CD4-positive, alpha-beta T cell treated with Interleukin-1 beta for 1 hour (primary cell): ENCODE measurements at places on chromosomes 6 and 20.

GRCh38 chr6:128520436-128521281 lies at the start of gene PTPRK:
Gene PTPRK, minus strand, starts transcription at chr6:128520599. Its CDS starts 241 bp downstream, at chr6:128520358.
- DNase-seq, result peak; percentile 80

GRCh38 chr6:126904176-126904575 lies 214.3 kb upstream of the RSPO3 start:
- no peak for DNase-seq

- no peak for DNase-seq
Observed at GRCh38 chr6:129273161-129273560, 390.2 kb downstream of the LAMA2 start.

DNA sequence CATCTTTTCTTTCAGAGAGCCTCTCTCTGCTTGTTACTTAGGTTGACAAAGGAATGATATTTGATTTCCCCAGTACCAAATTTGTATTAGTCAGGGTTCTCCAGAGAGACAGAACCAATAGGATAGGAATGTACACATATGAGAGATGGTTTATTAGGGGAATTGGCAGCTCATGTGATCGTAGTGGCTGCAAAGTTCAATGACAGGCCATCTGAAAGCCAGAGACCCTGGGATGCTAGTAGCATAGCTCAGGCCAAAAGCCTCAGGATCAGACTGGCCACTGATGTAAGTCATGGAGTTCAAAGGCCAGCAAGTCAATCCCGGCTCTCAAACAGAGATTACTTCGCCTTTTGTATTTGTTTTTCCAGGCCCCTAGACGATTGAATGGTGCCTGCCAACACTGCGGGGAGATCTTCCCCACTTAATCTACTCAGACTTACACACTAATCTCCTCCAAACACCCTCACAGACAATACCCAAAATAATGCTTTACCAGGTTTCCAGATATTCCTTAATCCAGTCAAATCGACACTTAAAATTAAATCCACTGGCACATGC lies 215.5 kb downstream of the ALDH8A1 start:
- DNase-seq, result no peak

GRCh38 chr6:1436334-1437306 lies 47.2 kb downstream of the FOXF2 start:
- no peak for DNase-seq

DNA sequence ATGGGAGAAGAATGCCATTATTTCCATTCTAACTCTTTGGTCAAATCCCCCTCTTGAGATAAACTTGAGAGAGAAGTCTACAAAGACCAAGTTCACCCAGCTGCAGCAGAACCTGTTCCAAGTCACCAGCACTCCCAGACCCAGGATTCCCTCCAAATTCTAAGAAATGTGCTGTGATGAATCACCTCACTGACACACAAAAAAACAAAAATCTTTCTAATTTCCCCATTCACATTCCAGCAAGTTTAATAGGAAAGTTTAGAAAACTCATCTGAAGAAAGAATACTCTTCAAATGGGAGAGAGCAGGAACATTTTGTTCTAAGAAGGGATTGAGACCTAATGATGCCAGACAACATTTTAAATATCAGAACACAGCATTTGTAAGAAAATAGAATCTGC lies 213.6 kb upstream of the PLCB4 start:
- DNase-seq, result no peak

- DNase-seq, result no peak
Observed at GRCh38 chr6:22108199-22108598, 188.6 kb downstream of the PRL start.

DNA sequence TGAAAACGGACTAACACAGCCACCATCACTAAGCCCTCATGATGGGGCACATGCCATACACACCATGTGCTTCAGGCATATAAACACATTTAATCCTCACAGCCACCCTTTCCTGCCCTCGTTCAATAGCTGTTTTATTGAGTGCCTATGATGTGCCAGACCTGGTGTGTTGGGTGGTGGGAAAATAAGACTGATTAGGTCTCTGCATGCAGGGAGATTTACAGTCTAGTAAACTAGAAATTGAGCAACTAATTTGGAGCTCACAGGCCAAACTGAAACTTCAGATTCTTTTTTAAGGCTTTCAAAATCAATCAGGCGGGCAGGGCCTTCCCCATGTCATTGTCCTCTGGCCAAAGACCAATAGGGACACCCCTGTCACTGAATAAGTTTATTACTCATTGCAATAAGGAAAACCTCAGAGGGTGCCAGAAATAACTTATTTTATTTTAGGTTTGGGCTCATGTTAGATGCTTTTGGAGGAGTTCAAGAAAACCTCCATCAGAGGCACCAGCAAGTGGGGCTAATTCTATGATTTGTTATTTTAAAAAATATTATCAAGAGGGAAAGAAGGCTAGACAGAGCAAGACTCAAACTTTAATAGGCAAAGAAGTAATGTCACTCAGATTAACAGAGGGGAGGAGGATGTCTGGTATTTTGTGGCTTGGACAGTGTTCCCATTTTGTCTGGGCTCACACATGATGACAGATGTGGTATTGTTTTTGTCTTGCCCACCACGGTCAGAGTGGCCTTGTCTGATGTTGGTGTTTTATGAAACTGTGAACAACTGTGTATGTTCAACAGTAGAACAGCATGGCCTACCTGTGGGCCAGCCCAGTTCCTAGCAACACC lies 12.0 kb downstream of the ZFP64 start:
- DNase-seq, result no peak

GRCh38 chr6:41640426-41640825 lies 2.2 kb downstream of the MDFI start:
- DNase-seq, result no peak

DNA sequence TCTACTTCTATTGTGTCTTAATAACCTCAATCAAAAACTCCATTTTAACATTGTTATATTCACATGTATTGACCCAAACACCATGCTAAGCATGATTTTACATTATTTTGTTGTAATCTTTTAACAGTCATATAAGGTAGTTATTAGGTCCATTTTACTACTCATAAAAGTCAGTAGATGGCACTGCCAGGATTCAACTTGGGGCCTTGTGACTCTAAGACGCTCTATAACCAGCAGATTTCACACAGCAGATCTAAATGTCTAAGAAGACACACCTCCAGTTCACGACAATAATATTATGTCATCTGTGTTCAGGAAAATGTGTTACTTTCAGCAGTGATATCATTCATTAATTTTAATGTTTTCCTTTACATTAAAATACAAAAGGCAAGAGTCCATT lies 88.0 kb downstream of the FRK start:
- no peak for DNase-seq

GRCh38 chr6:20205722-20206161 lies 6.5 kb downstream of the MBOAT1 start:
- DNase-seq, result no peak

DNA sequence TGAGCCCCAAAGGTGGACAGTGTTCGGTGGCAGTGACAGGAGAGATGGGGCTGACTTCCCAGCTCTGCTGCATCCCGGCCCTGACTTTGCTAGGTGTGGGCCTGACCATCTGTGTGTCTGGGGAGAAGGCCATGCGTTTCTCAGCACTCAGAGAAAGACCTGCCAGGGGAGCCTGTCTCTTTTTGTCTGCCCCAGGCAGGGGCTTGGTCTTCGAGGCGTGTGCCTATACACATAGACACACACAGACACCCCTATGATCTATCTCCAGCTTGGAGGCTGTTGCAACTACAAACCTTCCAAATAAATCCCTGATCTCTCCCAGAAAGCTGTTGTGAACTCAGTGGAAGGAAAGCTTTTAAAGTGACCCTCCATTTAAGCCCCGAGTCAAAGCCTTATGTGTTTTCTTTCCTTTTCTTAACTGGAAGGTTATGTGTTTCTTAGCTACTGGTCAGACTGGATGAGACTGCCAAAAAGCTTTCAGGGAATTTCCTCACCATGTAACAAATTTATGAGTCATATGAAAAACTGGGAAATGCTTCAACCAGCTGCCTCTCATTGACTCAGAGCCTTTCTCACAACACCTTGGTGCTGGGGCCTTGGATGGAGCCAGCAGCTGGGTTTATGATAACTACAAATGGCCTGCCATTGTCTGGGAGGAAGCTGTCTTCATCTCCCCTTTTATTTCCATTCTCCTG lies 102.6 kb downstream of the CDC5L start:
- no peak for DNase-seq
